Stimulated activated CD4-positive, alpha-beta T cell treated with anti-CD3 and anti-CD28 coated beads, Interleukin-12 subunit alpha, Interleukin-12 subunit beta, amount 100 ng/mL, for 24 hours (primary cell): ENCODE measurements at places on chromosomes 5 and 9.

GRCh38 chr5:77518304-77518703 lies 26.2 kb upstream of the WDR41 start:
- DNase-seq: no peak

DNA sequence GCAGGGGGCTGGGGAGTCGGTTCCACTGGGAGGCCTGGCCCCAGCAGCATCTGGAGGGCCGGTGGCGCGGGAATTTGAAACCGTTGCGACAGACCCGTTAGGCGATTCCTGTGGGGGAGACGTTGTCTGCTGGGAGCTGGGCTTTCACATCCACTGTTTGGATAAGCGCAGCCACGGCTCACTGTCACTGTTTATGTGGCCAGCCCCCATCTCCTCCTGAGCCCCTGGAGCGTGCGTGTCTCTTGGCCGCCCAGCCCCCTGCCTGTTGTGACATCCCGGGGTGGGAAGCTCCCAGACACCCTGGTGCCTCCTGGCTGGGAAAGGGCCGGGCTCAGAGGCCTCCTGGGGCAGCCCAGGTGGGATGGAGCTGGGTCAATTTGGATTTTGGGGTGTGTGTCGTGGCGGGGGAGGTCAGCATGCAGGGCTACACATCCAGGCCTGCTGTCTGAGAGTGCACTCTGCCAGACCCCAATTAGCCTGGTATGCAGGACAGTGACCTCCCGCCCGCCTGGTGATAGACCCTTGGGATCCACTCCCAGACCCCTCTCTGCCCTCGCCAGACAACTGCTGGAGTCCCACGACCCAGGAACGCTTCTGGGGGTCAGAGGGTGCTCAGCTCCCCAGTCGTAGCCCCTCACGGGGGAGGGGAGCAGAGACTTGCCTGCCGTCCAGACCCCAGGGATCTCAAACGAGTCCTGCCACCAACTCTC lies 62.0 kb upstream of the RNU6ATAC start:
- DNase-seq: no peak

GRCh38 chr5:71623221-71623794 lies 36.2 kb downstream of the MCCC2 start:
- DNase-seq: no peak

GRCh38 chr9:130043654-130044623 lies 950 bp upstream of the FNBP1 start:
- DNase-seq: no peak

- DNase-seq: no peak
Measured at GRCh38 chr9:80509358-80509757, 937.6 kb downstream of the TLE4 start.
